ENCODE measurements at places on chromosomes 3 and 15.
A peak's percentile ranks its signal among the peaks of the same experiment; 100 is the strongest.

GRCh38 chr3:15514663-15515340, 6.7 kb downstream of the COLQ start:
- DNase-seq = no peak

DNA sequence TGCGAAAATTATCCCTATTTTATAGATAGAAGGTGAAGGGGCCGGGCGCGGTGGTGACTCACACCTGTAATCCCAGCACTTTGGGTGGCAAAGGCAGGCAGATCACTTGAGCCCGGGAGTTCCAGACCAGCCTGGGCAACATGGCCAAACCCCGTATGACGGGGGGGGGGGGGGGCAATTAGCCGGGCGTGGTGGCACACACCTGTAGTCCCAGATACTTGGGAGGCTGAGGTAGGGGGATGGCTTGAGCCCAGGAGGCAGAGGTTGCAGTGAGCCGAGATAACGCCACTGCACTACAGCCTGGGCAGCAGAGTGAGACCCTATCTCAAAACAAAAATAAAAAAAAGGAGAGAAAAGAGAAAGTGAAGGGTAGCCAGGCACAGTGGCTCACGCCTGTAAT, 1.4 kb downstream of the AAGAB start:
- DNase-seq = no peak

DNA sequence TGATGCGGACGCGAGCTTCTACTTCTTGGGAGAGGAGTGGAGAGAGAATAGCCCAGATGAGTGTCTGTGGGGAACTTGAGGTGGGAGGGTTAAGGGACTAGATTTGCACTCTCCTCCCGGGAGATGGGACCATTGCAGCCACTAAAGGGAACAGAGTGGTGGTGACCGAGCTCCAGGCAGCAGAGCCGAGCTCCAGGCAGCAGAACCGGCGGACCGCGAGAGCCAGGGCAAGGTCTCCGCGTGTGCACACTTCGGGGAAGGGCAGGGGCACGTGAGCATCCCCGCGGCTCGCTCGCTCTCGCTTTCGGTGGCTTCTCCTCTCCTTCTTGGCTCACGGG, 1.1 kb downstream of the IGDCC3 start:
- no peak for DNase-seq

DNA sequence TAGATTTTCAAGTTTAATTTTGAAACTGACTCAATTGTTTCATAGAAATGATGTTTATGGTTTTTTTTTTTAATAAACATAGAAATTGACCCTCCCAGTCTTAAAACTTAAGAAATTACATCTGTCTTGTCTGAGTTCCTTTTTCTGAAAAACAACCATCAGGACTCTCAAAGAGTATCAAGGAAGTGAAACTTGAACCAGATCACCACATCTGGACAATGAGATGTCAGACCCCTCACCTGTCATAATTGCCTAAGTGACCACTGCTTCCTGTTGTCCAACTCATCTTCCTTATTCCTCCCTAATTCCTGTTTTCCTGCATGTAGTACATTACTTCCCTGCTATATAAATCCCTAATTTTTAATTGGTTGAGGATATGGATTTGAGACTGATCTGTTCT, 441.5 kb upstream of the ARHGEF26 start:
- no peak for DNase-seq

DNA sequence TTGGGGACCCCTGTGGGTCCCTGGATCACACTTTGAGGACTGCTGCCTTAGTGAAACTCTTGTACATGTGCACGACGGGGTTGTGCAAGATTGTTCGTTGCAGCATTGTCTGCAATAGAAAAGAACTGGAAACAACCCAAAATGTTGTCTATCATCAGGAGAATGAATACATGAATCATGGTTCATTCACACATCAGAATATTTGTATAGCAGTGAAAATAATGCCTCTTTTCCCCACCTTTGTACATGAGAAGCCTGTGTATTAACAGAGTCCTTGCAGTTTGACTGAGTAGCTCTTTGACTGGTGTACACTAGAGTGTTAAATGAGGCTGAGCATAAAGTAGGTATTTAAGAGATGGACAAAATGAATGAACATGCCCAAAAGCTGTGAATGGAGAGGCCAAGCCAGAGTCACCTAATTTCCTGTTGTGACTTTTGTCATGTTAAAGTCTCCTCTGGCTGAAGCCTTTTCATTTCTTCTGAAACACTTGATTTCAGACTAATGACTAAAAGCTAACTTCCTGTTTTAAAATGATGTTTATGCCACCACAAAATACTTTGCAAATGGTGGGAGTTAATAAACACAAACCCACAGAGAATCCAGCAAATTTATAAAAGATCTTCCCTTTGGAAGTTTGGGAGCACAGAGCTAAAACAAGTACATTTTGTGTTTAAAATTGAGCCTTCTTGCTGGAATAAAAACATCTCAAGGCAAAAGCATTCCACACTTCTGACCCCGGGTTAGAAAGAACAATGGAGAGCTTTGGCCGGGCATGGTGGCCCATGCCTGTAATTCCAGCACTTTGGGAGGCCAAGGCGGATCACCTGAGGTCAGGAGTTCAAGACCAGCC, 20.6 kb upstream of the USP3 start:
- DNase-seq = no peak

- no peak for DNase-seq
These were observed 96.1 kb upstream of the RASGRP1 start for GRCh38 chr15:38660738-38661137.

DNA sequence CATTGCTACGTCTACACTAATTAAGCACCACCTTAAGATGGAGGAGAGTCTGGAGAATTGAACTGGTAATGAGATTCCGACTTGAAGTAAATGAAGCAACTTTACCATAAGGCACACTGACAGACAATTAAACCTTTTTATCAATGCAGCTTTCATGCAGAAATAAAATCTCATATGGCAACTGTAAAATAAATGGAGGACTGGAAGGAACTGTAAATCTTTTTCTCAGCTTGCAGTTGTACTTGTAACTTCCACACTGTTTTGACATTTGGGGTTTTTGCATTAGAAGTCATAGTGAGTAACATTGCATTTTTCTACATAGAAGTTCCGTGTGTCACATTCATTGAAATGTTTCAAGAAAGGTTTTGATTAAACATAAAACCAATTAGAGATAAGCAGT, 705.3 kb downstream of the NLGN1 start:
- peak; percentile 29 for DNase-seq

DNA sequence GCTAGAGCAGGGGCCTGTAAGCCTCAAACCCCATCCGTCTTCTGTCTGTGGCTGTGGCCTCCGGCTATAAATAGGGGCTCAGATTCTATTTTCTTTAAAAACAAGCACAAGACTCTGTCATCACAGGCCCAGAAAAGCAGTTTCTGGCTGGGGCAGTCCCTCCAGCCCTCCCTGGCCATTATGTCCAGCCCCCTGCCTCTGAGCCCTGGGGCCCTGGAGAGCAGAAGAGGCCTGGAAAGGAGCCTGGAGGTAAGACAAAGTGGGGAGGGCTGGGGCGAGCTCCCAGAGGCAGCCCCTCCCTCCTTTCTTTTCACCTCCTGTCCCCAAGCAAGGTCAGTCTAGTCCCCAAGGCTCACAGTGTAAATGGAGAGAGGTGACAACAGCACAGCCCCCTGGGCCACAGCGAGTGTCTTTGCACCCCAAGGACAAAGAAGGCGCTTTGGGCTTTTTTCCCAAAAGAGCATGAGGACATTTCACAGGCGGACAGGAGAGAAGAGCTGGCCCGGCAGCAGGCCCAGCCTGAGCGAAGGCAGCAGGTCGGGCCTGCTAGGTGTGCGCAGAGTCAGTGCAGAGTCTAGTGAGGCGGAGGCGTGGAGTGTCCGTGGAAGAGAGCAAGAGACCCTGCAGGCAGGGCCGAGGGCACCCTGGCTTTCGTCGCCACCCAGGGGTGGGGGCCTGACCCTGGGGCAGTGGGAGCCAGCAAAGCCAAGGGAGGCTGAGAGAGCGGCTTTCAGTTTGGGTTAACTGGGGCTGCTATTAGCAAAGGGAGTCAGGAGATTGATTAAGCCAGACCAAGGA, 188.3 kb downstream of the TBC1D2B start:
- DNase-seq = no peak

DNA sequence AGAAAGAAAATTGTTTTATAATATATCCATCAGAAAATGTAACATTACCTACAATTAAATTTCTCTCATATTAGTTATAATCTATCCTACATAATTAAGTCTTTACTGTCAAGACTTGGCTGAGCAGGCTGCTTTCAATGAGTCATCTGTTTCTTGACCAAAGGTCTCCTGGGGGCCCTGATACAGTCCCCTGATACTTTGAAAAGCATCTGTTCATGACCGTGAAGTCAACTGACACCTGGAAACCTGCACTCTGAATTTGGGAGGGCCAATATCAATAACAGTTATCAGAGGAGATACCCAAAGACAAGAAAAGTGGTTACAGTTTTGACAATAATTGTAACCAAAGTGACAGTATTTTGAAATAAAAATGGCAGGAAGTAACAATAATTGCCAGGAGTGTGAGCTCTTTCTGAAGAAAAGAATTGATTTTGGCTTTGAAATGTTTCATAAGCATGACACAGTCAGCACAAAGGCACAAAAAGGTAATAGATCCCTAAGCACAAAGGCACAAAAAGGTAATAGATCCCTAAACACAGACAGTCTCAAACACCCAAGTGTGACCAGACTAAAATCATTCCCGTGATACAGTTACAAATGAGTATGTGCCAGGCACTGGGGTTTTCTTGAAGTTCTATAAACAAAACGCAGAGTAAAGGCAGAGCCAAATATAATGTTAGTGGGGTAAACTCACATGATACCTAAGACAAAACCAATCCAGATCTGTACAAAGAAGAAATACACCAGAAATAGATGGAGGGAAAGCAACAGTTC, 260.7 kb downstream of the PLOD2 start:
- DNase-seq = no peak

DNA sequence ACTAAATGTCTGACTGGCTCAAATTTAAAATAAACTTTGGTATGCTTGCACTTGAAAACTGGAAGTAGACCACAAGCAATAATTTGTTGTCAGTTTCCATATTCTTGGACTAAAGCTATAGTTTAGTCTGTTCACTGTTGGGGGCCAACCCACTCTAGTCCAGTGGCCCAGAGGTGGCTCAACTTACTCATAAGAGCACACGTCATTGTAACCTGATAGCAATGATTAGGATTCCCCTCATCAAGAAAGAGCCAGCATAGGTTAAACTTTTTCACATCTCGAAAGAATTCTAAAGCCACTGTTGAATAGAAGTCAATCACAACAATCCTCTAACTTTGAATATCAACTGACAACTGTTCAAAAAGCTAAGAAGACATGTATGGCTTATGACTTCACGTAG, 147.0 kb downstream of the MEIS2 start:
- DNase-seq = peak; percentile 22

- no peak for DNase-seq
These were observed 133.4 kb upstream of the ACP3 start for GRCh38 chr3:132183811-132184210.

DNA sequence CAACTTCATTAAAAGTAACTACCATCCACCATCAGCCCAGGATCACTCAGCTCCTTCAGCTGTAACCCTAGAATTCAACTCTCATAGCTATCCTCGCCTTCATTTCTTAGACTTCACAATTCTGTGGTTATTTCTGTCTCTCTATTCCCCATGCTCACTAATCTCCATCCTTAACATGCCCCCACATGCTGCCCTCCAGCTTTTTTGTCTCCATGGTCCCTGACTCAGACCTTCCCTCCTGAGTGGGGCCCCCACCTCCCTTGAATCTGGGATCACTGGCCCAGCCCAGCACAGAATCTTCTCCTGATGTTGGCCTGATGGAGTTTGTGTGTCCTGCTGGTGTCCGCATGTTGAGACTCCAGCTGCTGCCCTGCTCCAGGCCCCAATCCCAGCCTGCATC, 41.7 kb downstream of the CHST14 start:
- DNase-seq = no peak

DNA sequence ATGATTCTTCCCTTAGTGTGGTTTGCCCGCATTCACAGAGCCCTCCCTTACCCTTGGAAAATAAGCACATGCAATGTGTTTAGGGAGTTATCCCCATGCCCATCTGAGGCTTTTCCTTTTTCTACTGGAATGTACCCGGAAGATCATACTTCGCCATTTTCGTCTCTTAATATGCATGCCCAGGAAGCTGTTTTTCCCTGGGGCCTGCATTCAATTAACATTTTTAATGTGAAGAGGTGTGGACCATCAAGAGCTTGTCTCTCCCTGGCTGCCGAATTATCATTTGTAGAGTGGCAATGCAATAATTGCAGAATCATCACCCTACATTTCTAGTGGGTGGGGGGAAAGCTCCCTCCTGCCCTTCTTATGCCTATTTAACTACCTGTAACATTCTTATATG, 976.3 kb downstream of the DIPK2A start:
- no peak for DNase-seq

- DNase-seq = peak; percentile 14
These were observed 59.7 kb downstream of the SEMA3G start for GRCh38 chr3:52385157-52385556.

- DNase-seq = no peak
These were observed 216.6 kb upstream of the IL12A start for GRCh38 chr3:159771865-159772611.

DNA sequence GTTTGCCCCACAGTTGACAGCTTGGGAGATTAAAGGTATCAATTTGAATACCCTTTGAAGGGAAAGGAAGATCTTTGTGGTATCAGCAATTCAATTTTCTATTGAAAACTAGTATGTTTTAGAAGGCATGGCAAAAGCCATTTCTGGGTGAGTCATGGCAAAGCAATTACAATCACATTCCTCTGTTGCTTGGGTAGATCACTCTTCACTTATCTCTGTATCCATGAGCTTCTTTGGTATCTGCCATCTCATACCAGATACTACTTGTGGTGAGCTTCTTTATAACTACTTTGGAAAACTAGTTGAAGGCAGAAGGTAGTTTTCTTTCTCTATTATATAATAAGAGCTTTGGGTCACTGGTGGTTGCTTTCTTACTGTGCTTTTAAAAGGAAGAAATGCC, 28.3 kb upstream of the LSAMP start:
- DNase-seq = peak; percentile 51

DNA sequence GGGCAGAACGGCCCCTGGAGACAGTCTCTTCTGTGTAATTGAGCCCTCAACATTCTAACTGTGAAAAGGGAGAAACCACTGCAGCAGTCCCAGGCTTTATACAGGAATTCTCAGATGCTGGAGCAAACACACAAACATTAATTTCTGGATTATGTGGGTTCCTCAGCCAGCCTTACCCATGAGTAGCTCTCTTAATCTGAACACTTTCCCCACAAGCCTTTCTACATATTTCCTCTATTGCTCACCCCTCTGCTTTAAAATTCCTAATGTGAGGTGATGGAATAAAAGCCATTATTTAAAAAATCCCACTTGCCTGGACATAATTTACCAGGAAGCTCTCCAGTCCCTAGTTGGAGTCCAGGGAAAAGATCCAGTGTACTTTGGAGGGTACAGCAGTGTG, 139.0 kb downstream of the CTNNB1 start:
- DNase-seq = peak; percentile 72

- DNase-seq = no peak
These were observed 1.7 kb upstream of the SLC4A7 start for GRCh38 chr3:27485866-27486265.

- no peak for DNase-seq
These were observed 25.1 kb upstream of the ZKSCAN7 start for GRCh38 chr3:44529927-44530326.

- no peak for DNase-seq
These were observed 56.0 kb downstream of the RFX7 start for GRCh38 chr15:56187665-56188064.

All from fibroblast of upper back skin (primary cell).